ENCODE measurements at places on chromosomes 4 and X.

DNA sequence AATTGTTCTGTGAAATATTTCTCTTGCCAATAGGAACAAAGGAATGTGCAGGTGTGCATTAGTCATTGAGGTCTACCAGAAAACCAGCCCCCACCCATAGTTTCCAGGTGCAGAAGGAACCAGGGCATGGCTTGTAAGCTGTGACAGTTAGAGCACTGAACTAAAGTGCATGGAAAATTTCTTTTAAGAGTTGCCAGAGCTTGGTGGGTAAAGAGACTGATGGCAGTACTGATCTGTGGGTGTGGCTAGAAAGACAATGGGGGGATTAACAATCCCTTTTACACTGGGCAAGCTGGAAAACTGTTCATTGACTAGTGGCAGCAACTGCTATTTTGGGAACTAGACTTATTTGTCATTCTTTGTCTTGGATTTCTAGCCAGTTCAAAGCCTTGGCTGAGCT is 326.9 kb downstream of the PCDH19 start:
- no peak for DNase-seq

GRCh38 chr4:122052677-122053076 is 99.5 kb upstream of the BLTP1 start:
- DNase-seq: no peak

GRCh38 chr4:8286719-8287342 is 17.3 kb downstream of the HTRA3 start:
- DNase-seq: no peak

- DNase-seq: peak; percentile 84
These were observed 35.9 kb upstream of the CXCL8 start for GRCh38 chr4:73704314-73705055.

- DNase-seq: no peak
These were observed 52.8 kb downstream of the SPRY1 start for GRCh38 chr4:123449362-123449761.

GRCh38 chr4:163693211-163693610 is 198.7 kb downstream of the TMA16 start:
- DNase-seq: no peak

DNA sequence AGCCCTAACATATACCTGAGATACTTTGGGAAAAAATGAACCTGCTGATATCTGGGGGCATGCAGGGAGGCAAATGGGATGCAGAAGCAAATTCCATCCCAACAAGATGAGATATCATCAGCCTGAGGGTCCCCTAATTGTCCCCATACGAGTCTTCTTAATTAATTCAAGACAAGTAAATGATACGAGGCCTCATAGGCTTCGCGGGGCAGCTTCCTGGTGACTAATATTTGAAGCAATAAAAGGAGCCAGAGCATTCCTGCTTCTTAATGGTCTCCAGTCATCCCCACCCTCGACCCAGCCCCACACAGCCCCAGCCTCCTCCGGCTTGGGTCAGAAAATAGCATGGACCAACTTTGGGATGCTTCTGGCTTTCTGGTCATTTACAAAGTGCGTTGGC is 99.6 kb upstream of the MSX1 start:
- no peak for DNase-seq

GRCh38 chr4:87947381-87948160 is 27.9 kb upstream of the SPP1 start:
- no peak for DNase-seq

DNA sequence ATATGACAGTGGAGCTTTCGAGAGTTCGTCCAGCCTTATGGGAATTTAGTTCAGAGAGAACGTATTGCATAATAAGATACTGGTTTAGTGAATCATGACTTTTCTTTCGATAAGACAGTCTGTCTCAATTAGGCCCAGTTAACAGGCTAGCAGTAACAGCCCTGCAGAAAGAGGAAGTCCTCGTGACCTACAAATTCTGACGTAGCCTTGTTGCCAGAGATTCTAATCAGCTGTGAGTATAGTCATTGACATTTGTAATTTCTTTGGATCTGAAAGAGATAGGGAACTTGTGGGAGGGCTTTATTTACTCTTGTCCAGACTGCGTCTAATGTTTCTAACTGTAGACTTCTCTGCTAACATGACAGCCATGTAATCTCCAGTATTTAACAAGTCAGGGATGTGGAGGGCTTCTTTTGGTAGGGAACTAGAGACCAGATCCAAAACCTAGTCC is 15.8 kb downstream of the ART3 start:
- DNase-seq: peak; percentile 65

DNA sequence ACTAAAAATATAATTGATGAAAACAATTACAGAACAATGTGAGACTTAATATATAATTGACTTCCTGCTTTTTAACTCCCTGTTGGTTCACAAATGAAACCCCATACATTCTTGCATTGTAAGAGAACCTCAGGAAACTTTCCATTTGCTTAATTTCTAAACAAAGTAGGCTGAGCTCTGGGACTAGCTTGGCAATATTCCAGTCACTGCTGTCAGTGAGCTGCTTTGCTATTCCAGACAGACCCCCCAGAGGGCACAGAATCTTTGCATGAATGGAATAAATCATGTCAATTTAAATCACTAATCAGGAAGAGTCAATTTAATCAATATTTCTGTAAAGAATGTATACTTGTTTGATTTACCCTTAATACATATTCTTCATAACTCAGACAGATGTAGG is 110.6 kb downstream of the NEXMIF start:
- no peak for DNase-seq

DNA sequence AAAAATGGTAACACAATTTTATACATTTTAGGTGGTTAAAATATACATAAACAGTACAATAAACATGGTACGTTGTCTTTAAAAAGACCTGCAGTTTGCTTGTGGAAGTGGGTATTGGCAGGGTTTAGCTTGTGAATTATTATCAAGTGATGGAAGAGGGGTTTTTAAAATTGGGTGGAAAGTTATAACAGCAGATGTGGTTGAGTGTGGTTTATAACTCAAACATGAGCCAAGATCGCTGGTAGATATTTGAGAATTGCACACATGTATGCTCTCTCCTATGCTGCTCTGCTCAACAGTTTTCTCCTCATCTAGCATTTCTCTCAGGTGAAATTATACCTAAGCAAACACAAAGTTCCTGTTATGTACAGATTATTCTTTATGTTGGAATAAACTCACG is 14.0 kb downstream of the EPGN start:
- DNase-seq: no peak

Data from lower leg skin (tissue), 4 donors.